ENCODE measurements at places on chromosomes 2 and 18.

DNA sequence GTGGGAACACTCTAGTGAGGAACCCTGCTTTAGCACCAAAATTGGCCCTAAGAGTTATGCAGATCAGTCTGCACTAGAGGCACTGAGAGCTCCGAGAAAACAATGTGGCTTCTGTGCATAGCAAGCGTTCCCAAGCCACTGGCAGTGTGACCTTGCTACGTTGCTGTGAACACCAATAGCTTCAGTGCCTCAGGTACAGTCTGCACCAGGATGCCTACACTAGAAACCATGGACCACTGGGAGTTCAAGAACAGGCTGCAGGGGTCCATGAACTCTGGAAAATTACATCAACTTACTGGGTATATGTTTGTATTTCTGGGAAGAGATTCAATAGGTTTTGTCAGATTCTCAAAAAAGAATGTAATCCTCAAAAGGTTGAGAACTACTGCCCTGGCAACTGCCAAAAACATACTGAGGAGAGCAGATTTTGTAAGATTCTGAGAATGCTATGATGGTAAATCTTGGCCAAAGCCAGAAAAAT is 18.3 kb upstream of the SP3 start:
- no peak for DNase-seq

DNA sequence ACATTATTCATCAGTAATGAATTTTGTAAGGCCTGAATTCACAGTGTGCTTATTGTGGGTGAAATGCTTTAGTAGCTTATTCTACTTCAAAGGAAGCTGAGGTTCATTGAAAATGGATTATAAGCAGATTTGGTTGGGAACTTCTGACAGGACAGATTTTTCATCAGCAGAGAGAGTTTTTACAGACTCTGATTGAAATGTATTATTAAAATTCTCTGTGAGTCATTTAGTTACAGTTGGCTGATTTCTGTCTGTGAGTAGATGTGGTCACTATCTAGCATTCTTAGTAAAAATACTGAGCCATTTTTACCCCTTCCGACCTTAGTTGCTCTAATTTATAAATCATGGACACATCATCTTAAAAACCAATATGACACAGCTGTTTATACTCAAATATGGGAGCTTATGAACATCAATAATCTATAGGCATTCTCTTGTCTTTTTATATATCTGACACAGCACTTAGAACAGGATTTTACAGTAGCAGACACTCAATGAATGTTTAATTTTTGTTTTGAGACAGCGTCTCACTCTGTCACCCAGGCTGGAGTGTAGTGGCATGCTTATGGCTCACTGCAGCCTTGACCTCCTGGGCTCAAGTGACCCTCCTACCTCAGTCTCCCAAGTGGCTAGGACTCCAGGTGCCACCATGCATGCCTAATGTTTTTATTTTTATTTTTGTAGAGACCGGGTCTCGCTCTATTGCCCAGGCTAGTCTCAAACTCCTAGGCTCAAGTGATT is 239.6 kb downstream of the BABAM2 start:
- DNase-seq, result no peak

GRCh38 chr2:99880148-99880963 is 262.0 kb downstream of the AFF3 start:
- peak; percentile 31 for DNase-seq

GRCh38 chr2:232479341-232480200 is 8.1 kb downstream of the ECEL1 start:
- DNase-seq, result no peak

DNA sequence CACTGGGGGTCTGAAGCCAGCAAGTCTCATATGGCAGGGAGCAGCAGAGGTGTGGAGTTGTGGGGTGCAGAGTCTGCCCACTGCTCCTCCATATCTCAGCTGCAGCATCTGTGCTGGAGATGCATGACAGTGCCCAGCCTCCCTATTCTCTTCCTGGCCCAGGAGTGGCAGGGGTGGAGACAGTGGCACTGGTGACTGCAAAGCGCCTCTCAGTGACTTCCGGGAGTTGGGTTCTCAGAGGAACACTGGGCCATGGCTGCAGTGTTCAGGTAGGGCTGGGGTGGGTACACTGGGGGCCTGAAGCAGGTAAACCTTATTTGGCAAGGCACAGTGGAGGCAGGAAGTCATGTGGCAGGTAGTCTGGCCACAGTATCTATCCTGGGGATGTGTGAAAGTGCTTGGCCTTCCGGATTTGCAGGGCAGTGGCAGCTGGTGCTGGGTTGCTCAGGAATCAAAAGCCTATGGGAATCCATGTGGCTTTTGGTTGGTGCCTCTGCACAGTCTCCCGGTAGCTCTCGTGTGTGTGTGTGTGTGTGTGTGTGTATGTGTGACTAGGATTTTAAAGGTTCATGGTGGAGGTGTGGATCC is 60.3 kb upstream of the THUMPD2 start:
- DNase-seq, result no peak

DNA sequence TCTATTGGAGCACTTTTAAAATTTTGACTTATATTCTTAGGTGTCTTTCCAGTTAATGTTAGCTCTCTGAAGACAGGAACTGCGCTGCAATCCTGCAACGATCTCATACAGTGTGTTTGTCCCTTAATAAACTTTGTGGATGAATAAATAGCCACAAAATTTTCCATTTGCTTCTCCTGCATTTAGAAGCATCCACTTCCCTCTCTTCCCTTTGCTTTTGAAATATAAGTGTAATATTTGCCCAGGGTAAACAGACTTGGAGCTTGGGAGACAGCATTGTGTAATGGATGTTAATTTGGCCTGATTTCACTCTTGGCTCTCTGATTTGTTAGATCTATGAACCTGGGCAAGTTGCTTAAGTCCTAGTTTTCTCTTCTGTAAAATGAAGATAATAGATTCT is 58.2 kb upstream of the CD28 start:
- no peak for DNase-seq

GRCh38 chr18:9285604-9286003 is 49.0 kb upstream of the TWSG1 start:
- no peak for DNase-seq

- no peak for DNase-seq
These were observed 79.2 kb downstream of the SLC25A12 start for GRCh38 chr2:171814883-171815282.

DNA sequence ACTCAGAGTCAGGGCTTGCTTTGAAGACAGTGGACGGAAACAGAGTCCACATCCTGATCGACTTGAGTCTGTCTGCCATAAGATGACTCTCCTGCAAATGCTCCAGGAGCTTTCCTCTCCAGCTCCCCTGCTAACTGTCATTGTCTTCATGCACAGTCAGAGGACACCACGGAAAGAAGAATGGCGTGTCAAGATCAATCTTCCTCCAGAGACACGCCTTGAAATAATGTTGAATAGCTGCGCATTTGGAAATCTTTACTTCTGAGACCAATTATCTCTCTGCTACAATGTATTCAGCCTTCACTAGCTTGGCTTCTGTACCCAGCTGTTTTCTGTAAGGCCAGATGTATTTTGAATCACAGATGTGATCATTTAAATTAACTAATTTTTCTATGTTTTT is 457.2 kb downstream of the CDH2 start:
- no peak for DNase-seq

GRCh38 chr18:12960395-12960794 is 12.6 kb downstream of the SEH1L start:
- DNase-seq, result no peak

DNA sequence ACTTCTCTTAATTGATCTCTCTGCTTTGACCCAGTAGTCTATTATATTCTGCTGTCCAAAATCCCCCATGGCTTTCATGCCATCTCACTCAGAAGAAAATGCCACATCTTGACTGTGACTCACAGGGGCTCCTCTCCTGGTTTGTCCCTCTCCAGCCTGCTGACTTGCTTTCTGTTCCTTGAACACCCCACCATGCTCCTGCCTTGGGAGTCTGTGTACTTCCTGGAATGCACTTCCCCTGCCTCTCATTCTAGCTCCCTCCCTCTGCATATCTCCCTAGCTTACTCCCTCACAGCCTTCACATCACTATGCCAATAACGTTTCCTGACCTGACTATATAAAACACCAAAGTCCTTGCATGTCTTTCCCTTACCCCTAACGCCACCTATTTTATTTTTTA is 167.2 kb downstream of the TRIB2 start:
- no peak for DNase-seq

DNA sequence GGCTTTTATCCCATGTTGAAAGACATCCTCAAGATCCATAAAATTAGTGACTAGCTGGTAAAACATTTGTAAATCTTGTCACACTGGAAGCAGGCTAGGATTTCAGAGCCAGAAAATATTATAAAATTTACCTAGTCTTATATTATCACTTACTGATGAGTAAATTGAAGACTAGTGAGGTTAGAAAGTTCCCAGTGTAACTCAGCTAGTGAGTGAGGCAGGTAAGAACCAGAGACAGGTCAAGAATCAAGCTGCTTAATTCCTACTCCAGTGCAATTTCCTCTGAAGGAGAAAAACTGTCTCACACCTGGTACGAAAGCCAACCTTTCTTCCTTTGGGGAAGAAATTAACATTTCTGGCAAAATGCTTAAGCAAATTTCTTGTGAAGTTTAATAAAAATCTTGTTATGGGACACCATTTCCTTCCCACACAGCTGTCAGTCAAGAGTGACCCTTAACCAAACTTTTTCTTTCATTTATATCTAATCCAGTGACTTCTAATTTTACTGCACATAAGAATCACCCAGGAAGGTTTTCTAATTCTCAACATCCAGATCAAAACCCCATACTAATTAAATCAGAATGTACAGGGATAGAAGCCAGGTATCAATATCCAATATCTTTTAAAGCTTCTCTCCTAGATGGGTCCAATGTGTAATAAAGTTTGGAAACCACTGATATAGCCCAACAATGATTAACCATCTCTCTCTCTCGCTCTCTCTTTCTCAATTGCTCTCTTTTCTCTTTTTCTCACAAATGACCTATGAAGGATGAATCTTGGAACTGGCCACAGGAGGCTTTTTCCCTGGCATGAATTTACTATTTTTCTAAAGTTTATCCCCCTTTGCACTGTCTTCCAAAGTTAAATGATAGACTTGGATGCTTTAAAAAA is 264.3 kb upstream of the SLC39A10 start:
- DNase-seq, result no peak

- DNase-seq, result no peak
These were observed 87.7 kb downstream of the DSEL start for GRCh38 chr18:67428805-67429204.

GRCh38 chr2:136628490-136628889 is 136.9 kb upstream of the THSD7B start:
- DNase-seq, result no peak

DNA sequence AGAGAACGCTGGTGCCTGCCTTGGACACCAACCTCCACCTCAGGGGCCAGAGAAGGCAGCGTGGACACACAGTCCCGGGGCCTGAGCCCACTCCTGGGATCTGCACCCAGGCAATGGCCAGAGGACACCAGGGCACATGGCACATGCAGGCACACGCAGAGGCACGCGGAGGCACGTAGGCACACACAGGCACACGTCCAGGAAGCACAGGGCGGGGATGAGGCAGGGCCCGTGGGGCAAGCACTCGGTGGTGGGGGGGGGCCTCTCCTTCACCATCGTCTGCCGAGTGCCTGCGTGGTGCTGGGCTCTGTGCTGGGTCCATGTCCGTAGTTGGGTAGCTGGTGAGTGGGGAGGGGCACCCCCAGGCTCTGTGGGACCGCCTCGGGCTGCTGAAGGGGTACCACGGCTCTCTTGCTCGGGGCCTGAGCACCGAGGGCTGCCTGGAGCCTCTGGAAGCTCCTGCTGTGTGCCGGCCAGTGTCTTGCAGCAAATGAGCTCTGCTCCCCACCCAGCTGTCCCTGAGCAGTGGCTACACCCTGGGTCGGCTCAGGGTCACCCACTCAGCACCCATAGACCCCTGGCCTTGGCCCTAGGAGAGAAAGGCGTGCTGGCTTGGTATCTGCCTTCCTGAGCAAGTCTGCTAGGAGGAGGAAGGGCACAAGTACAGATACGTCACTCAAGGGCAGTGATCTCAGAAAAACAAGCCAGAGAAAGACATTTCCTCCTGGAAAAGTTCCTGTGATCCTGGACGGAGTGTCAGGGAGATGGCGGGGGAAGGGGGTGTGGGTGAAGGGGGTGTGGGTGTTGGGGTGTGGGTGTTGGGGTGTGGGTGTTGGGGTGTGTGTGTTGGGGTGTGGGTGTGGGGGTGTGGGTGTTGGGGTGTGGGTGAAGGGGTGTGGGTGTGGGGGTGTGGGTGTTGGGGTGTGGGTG is 26.4 kb downstream of the RTP5 start:
- DNase-seq, result peak; percentile 55

DNA sequence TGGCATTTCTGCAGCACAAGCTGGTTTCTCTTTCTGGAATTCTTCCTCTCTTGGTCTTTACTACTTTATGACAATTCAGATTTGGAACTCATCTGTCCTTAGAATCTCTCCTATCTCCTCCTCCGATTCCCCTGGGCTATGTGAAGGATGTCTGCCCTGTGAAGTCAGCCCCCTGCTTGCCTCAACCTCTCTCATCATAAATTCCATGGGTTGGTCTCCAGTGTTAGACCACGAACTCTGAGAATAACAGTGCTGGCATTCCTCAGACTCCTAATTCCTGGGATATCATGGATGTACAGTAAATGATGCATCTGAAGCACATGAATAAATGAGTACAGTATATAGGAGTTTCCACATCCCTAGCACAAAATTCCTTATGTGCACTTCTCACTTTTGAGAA is 21.0 kb upstream of the CYRIA start:
- no peak for DNase-seq

DNA sequence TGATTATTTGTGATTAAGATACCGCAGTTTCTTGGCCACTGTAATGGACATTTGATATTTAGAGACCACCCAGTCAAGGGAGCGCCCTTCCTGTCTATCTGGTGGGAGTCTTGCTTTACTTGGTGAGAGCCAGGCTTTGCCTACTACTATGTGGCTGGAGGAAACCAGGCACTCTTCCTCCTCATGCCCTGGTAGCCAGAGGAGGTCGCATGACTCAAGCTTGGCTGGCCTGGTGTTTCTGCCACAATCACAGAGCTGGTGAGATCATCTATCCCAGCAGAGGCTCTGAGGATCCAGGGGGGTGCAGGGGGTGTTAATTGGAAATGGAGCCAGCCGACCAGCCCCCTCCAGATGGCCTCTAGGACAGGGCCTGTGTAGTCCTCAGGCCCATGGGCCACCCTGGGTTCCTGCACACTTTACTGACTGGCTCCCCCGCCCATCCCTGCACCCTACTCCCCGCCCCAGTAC is 46.8 kb upstream of the BIN1 start:
- no peak for DNase-seq

DNA sequence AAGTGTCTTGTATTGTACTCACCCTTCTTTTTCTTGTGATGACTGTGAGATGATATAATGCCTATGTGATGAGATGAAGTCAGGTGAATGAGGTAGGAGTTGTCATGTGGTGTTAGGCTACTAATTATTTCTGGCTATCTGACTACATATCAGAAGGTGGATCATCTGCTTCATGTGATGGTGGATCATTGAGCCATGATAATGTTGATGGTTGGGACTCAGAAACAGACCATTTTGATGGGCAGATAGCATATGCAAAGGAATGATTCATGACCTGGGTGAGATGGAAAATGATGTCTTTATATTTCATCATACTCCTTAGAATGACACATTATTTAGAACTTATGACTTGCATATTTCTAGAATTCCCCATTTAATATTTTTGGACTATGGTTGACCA is 19.5 kb downstream of the ANKRD30B start:
- peak; percentile 0 for DNase-seq

Data from foreskin keratinocyte (primary cell).